ENCODE measurements at places on chromosomes 2 and 18.
A peak's percentile ranks its signal among the peaks of the same experiment; 100 is the strongest.

- no peak for DNase-seq
These were observed 570.5 kb upstream of the SOX11 start for GRCh38 chr2:5121642-5122041.

- no peak for DNase-seq
These were observed 54.6 kb downstream of the LAMA3 start for GRCh38 chr18:23743733-23744333.

DNA sequence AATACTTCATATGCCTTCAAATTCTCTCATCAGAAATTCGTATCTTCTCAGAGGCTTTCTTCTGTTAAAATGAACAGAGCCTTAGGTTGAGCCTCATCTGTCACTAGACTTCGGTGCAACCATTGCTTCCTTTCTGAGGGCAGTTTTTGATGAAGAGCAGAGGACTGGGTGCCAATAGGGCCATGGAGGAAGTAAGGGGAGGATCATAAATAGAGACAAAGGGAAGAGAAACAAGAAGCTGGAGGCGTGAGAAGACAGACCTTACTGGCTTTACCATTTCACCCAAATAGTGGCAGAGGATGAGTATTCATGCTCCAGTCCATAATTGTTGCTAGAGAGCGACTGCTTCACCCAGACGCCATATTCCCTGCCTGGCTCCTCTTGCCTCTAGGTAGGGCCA lies 215.6 kb upstream of the PKDCC start:
- DNase-seq = no peak

GRCh38 chr18:71252351-71252865 lies 963.6 kb downstream of the SOCS6 start:
- no peak for DNase-seq

GRCh38 chr2:60699617-60700016 lies 56.5 kb upstream of the PAPOLG start:
- no peak for DNase-seq

GRCh38 chr2:218010140-218010983 lies 7.6 kb upstream of the TNS1 start:
- no peak for DNase-seq

DNA sequence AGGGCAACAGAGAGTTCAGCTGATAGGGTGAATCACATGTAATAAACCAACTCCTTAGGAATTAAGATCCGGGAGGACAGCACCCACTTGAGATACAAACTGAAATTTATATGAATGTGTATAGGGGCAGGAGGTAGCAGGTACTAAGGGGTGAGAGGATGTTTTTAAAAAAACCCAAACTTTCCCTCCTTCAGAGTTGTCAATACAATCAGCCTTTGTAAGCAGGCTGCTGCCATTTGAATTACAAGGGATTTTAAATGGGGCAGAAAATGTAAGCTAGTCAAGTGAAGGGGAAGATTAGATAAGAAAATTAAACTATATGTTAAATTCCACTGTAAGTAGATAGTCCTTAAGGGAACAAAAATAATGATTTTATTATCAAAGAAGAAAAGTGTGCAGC lies 1239.7 kb upstream of the CELF4 start:
- DNase-seq = no peak

DNA sequence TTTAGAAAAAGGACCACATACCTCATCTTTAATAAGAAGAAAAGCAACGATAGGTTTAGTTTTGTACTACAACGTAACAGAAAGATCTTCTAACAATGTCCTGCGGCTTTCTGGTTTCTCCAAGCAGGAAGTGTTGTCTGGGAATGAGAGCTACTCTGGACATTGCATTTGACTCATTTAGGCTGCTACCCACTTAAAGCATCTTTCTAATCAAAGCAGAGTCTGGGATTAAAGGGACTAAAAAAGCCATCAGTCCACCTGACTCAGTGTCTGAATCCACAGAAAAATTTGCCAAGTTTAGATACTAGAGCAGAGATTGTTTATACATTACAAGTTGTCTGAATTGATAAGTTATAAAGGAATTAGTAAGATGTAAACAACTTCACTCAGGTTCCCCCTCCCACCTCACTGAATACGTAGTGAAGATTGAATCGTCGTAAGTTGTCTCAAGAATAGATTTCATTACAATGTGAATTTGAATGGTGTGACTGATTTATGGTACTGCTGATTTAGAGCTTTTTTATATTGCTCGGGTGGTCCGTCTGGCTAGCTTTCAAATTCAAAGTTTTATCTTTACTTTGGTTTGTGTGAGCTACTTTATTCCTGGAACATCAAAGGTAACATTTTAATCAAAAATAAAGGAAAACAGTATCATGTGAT lies 70.2 kb upstream of the SMIM21 start:
- DNase-seq = no peak

DNA sequence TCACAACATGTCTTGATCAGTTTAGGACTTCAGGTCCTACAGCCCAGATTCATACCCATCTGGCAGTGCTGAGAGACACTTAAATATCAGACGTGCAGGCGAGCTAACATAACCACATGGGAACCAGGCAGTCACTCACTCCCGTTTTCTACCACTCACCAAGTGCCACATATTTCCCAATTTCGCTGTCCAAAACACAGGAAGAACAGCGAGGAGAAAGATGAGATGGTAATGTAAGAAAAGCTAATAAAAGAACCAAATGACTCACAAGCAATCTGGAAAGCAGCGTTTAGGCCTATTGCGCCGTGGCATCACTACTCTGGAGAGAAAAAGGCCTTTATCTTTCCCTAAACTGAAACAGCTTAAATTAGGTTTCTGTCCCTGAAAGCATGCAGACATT lies 647.8 kb upstream of the SLC39A10 start:
- DNase-seq = no peak

DNA sequence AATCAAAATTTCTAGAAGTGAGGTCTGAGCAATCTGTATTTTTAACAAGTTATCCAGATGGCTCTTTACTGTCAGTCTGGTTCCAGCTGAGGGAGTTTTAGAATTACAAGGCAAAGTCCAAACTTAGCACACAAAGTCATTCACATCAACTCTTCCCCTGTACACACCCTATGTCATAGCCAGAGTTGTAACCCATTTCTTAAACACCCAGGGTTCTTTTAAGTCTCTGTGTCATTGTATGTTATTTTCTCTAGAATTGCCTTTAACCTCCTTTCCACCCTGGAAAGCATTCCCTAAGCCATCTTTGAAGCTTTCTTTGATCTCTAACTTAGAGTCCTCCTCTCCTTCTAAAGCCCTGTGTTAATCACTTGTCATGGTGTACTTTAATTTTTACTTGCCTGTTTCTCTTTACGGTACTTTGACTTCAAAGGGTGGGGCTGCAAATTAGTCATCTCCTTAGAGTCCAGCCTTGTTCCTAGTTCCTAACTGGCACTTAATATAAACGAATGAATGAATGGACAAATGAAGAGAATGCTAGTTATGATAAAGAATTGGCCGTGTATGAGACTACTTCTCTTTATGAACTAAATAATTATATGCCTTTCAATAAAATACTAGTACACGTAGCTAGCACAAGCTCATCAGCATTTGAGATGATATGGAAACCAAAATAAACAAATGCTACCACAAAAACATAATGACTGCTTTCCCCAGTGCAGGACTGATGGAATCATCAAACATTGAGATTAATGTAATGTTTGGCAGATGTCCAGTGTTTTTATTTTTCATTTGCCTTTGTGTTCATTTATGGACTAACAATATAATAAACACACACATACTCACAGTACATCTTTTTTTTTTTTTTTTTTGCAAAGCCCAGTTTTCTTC lies 11.9 kb upstream of the ACTR3 start:
- no peak for DNase-seq

DNA sequence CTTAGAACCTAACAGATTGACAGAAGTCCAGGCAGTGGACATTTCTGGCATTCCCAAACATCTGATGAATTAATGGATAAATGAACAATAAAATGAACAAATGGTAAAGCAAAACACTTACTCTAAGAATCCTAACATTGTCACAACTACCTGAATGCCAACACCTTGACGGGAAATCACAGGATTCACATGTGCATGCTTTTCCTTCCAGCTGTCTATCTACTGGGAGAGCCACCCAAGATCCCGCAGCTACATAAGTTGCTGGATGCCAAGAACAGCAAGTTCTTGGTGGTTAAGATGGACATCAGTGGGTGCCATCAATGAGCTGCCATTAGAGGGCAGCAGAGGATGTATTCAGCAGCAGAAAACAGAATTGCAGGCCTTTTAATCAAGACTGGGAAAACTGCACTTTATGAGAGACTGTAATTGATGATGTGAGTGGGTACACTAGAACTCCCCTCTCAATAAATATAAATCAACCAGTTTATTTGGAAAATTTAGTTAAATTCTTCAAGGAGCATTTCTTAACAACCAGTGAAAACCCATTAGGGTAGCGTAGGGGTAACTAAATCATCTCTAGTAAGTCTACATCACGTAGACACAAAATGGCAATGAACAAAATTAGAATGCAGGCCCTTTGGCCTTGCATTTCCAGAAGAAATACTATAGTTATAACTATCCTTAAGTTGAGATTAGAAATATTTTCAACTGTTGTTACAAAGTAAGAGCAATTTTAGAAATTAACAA lies 45.6 kb downstream of the SESTD1 start:
- peak; percentile 10 for DNase-seq

DNA sequence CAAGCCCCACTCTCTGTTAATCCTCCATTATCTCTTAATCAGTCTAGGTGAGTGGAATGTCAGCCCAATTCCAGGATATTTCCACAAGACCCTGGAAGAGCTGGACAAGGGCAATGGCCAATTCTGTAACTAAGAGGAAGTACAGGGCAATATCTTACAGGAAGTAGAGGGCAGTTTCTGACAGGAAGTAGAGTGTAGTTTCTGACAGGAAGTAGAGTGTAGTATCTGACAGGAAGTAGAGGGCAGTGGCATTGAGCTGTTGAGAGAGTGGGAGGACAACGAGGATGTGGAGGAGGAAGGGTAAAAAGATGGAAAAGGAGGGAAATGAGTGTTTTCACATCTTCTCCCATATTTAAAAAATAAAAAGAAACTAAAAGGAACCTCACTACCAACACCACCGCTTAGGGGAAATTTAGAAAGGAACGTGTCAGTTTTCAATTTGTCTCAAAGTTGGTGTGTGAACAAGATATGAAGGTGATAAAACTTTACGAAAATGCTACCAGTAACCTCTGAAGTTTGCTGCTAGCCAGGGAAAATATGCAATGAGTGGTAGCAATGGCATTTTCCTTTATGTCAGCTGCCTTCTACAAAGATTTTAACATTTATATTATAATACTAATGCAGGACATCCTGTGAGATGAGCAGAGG lies 430.9 kb upstream of the HNRNPA3 start:
- no peak for DNase-seq

- DNase-seq = no peak
These were observed 88.5 kb upstream of the RBBP8 start for GRCh38 chr18:22844628-22845027.

DNA sequence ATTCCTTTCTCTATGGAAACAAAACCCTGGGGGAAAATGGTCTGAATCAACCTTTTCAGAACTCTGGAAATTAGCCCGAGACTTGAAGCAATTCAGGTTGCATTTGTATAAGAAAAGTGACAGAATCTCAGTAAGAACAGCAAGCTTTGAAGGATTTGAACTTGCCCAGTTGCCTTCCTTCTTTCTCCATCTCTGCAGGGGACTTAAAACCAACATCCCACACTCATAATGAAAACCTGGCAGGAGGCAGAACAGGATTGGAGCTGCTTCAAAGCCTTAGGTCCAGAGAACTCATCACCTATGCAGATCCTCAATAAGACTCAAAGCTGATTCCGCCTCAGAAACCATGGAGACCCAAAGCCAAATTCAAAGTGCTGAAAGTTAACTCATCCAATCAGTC lies 790.5 kb upstream of the ID2 start:
- no peak for DNase-seq

DNA sequence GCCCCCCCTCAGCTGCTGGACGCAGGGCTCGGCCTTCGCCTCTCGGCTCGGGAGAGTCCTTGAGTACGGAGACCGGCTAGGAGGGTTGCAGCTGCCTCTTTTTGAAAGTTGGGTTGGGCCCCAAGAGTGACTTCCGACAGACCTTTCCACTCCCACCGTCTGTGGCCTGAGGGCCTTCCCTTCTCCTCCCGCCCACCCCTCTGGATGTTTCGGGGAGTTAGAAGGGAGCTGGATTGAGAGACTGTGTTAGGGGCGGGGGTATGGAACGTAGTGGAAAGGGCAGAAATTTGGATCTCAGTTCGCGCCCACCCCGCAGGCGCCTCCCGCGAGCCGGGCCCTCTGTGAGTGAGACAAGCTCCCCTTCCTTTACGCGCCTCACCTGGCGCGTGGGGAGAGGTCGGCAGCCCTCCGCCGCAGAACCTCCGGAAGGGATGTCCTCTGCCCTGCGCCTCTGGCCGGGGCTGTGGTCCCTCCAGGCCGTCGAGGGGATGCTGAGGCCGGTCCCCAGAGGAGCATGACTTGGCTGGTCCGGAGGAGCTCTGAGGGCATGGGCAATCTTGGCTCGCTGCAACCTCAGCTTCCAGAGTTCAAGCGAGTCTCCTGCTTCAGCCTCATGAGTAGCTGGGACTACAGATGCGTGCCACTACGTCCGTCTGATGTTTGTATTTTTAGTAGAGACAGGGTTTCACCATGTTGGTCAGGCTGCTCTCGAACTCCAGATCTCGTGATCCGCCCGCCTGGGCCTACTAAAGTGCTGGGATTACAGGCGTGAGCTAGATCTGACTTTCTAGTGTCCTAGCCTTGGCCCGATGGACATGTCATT lies 15.9 kb downstream of the C2orf74 start:
- no peak for DNase-seq

DNA sequence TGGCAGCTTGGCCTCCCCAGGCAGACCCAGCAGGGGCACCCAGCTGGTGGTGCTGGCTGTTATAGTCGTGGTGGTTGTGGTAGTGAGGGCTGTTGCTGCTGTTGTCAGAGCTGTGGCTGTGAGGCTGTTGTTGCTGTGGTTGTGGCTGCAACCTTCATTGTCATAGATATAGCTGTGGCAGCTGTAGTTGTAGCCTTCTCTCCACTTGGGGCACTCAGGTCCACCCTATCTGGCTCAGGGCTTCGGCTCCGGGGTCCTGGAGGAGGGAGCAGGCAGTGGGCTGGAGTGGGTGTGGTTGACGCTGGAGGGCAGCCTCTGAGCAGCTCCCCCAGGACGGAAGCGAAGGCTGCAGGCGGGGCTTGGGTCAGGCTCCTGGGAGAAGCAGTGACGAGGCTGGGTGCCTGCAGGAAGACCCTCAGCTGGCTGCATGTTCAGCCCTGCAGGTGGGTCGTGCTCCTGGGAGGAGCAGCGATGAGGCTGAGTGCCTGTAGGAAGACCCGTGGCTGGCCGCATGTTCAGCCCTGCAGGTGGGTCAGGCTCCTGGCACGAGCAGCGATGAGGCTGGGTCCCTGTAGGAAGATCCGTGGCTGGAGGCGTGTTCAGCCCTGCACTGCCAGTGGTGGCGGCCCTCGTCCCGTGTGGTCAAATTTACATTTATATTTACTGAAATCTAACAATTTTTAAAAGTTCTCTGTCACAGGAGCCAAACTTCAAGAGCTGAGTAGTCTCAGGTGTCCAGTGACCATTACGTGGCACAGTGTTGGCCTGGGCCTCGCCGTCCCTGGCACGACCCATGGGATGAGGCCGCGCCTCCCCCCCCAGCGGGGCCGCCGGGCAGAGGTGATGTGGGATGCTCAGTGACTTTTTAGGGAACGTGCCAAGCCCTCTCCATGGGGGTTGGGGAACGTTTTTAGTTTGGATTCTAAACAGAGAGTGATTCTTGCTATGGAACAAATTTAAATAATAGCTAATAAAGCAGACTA lies 79.2 kb upstream of the PXDN start:
- no peak for DNase-seq

- DNase-seq = no peak
These were observed 60.0 kb upstream of the SGPP2 start for GRCh38 chr2:222364285-222364895.
